Activated T-cell treated with anti-CD3 and anti-CD28 coated beads, Interleukin-2, amount 50 U/mL, for 4 hours (primary cell): ENCODE measurements at places on chromosomes 3 and 15. TPM values are rescaled to one million over a fixed set of nuclear protein-coding genes. Genes with fewer than 3 reads are reported as not detected.
A peak's percentile ranks its signal among the peaks of the same experiment; 100 is the strongest.

POMGNT2 gene
- total RNA-seq, result 10.0 TPM

- no peak for DNase-seq
These were observed 3.7 kb upstream of the SYNPR start for GRCh38 chr3:63274359-63274758.

CLDN1 gene
- 0.43 TPM for total RNA-seq

DNA sequence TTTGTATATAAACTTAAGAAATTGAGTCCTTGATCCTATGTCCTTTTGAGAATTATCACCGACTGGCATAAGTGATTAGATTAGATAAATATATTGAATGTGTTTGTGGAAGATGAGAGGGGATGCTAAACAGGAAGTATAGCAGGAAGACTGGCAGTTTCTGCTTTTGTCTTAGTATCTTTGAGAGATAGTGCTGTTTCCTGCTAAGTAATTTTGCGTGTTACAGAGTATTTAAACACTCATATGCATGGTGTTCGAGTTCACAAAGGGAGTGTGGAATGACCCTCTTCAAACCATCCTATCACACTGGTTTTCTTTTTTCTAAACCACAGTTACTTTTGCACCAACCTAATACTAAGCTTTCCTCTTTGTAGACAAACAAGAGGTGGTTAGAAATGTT is 106.0 kb downstream of the KLHL25 start:
- no peak for DNase-seq

DNA sequence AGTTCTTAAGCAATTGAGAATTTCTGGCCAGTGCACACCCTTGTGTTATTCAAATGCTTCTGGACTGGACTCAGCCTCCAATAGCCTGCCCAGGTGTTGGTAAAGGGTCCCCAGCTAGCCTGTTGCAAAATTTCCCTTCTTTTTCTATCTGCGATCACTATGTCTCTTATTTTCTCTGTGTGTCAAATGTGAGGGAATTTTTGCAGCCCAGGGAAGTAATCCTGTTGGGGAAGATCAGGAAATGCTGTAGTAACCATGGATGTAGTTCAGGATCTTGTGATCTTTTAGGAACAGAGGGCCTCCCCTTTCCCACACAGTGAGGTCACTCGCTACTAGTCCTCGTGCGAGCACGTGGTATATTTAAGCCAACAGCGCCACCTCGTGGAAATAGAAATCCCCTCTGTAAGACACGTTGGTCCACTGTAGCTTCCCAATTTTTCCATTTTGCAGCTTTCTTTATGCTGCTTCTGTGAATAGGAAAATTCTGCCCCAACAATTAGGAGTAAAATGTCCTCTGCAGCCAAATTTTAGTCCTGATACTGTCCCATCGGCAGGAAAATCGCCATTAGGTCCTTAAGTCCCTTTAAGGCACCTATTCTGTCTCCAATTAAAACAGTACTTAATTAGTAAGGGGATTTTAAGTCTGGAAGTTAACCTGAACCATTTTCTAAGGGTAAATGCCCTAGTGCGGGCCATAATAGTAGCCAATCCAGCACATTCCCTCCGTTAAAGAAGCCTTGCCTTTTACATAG is 4.0 kb upstream of the SMCO1 start:
- DNase-seq, result peak; percentile 58

- DNase-seq, result no peak
These were observed 52.8 kb upstream of the LRIG1 start for GRCh38 chr3:66553441-66554113.

TGM4 gene
- not detected for total RNA-seq

- DNase-seq, result no peak
These were observed 265.2 kb downstream of the CNTN4 start for GRCh38 chr3:2363854-2364253.

DNA sequence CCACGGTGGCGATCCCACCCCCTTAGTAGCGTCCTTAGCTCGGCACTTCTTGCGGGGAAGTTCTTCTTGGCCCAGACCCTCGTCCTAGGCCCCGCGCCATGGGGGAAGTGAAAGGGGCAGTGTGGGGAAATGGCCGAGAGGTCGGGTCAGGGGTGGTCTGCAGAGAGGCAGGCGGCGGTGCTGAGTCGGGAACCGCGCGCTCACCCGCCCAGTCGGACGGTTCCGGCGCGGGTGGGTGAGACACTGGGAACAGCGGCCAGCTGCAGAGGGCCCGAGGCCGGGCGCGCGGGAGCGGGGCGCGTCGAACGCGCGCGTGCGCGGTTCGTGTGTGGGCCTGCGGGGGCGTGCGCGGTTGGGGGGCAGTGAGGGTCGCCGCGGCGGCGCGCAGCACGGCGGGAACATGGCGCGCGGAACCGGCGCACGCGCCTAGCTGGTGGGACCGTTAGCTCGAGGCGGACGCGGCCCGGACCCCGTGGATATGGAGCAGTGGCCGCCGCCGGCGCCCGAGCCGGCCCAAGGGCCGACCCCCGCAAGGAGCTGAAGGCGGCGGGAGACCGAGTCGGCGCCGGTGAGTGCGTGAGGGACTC is 246.9 kb downstream of the GOLGA6L6 start:
- no peak for DNase-seq

RETNLB gene
- total RNA-seq, result not detected

DNA sequence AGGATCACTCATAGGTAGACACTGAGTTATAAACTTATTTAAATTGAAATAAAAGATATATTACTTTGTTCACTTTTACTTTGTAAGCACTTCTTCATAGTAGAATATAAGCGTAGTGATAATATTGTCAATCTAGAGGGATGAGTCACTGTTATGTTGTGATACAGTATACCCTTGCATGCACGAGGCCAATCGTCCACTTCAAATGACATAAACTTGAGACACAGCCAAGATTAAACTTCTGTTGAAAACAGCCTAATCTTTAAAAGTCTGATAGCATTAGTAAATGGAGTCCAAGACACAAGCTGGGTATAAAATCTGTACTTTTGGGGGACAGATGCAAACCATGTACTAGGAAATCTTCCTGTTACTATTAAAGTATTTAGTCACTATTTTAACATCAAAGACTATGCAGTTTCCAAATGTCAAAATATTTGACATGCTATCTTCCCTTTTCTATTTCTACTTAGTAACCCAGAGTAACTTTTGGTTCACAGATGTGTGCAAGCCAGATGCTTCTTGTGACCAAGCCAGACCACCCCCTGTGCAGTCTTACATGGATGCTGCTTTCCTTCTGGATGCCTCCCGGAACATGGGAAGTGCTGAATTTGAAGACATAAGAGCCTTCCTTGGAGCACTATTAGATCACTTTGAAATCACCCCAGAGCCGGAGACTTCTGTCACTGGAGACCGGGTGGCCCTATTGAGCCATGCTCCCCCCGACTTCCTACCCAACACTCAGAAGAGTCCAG is 85.3 kb downstream of the PIK3R4 start:
- no peak for DNase-seq

RBPMS2 gene
- total RNA-seq, result 0.10 TPM

DNA sequence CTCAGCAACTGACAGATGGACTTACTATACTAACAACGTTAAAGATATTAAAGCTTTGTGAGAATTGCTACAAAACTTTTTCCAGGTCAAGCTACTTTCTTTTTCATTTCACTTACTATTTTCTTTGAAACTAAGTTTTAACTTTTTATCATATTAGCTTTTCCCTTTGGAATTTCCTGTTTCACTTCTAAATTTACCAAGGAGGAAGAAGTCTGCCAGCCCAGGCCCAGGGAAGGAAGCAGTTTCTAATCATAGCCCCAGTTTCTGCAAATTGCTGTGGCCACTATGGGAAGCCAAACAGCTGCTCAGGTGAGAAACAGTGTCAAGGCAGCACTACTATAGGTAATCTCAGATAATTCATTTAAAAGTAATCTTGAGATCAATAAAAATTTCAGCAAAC is 18.4 kb downstream of the CYFIP1 start:
- DNase-seq, result no peak

GRCh38 chr3:64342940-64343688 is 117.8 kb upstream of the PRICKLE2 start:
- DNase-seq, result no peak

ADAMTS9 gene
- 0.11 TPM for total RNA-seq

SERPINI1 gene
- 0.94 TPM for total RNA-seq

SLC51A gene
- not detected for total RNA-seq

DNA sequence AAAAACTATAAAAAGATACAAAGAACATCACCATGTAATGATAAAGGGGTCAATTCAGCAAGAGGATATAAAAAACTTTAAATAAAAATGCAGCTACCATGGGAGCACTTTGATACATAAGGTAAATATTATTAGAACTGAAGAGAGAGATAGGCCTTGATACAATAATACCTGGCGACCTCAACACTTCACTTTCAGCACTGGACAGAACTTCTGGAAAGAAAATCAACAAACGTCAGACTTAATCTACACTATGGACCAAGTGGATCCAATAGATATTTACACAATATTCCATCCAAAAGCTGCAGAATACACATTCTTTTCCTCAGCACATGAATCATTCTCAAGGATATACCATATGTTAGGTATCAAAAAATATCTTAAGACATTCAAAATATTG is 42.0 kb downstream of the WDR49 start:
- no peak for DNase-seq

- DNase-seq, result no peak
These were observed 31.9 kb downstream of the SEC61A1 start for GRCh38 chr3:128083980-128084674.

ASB14 gene
- not detected for total RNA-seq

GRCh38 chr3:54970895-54971294 is 43.0 kb upstream of the LRTM1 start:
- DNase-seq, result no peak

MED12L gene
- total RNA-seq, result 1.9 TPM

RBM5 gene
- total RNA-seq, result 112 TPM

- DNase-seq, result no peak
These were observed 70.0 kb downstream of the ECT2 start for GRCh38 chr3:172820492-172820891.

DNA sequence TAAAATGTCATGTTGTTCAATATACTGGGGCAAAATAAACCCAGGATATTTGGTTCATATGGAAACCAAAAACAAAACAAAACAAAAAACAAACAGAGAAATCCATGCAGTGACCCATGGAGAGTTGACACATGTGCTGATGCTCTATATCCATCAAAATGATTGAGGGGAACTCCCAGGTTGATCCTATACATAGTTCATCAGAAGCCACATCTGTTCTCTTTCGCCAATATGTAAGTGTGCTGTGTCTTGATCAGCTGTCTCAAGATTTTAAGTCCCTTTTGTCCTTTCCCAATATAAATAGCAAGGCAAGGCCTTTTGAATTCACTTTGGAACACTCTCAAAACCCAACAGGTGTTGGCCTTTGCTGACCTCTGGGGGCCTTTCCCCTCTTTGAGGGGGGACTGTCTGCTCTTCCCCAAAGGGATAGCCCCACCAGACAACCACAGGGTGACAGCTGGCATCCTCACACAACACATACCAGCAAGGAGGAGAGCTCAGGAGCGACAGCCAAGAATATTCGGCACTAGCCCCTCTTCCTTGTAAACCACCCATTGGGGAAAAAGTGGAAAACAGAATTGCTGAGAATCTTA is 209.4 kb upstream of the CD96 start:
- DNase-seq, result no peak

- DNase-seq, result no peak
These were observed 85.4 kb downstream of the TNIK start for GRCh38 chr3:171374661-171375285.

GRCh38 chr3:43389388-43390254 is 103.3 kb downstream of the SNRK start:
- peak; percentile 62 for DNase-seq

PAQR5 gene
- not detected for total RNA-seq
